ENCODE measurements at places on chromosomes 12 and 14.

GRCh38 chr14:46352844-46353243 is 298.7 kb downstream of the RPL10L start:
- DNase-seq, result no peak

- DNase-seq, result no peak
These were observed 34.9 kb upstream of the JDP2 start for GRCh38 chr14:75392686-75393641.

DNA sequence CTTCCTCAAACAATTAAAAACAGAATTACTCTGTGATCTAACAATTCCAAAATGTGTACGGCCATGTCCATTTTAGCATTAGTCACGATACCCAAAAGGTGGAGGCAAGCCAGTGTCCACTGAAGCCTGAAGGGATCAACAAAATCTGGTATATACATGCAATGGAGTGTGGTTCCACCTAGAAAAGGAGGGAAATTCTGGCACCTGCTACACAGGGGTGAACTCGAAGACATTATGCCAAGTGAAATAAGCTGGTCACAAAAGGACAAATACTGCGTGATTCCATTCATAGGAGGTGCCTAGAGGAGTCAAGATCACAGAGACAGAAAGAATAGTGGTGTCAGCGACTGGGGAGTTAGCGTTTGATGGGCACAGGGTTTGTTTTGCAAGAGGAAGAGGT is 331.4 kb downstream of the MED13L start:
- DNase-seq, result no peak

DNA sequence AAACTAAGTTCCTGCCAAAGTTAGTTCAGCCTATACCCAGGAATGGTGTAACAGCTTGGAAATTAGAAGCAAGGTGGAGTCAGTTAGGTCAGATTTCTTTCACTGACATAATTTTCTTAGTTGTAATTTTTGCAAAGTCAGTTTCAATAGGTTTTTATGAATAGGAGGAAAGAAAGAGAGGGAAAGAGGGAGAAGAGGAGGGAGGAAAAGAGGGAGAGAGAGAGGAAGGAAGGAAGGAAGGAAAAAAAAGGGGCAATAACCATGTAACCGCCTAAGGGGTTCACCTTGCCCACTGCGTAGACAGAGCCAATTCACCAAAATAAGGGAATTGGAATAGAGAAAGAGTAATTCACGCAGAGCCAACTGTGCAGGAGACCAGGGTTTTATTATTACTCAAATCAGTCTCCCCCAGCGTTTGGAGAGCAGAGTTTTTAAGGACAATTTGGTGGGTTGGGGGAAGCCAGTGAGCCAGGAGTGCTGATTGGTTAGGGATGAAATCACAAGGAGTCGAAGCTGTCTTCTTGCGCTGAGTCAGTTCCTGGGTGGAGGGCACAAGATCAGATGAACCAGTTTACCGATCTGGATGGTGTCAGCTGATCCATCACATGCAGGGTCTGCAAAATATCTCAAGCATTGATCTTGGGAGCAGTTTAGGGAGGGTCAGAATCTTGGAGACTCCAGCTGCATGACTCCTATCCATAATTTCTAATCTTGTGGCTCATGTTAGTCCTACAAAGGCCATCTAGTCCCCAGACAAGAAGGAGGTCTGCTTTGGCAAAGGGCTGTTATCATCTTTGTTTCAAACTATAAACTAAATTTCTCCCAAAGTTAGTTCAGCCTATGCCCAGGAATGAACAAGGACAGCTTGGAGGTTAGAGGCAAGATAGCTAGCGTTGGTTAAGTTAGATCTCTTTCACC is 126.0 kb upstream of the AMIGO2 start:
- no peak for DNase-seq
